A673 (cell line): ENCODE measurements at places on chromosomes 4 and X.
A peak's percentile ranks its signal among the peaks of the same experiment; 100 is the strongest.

DNA sequence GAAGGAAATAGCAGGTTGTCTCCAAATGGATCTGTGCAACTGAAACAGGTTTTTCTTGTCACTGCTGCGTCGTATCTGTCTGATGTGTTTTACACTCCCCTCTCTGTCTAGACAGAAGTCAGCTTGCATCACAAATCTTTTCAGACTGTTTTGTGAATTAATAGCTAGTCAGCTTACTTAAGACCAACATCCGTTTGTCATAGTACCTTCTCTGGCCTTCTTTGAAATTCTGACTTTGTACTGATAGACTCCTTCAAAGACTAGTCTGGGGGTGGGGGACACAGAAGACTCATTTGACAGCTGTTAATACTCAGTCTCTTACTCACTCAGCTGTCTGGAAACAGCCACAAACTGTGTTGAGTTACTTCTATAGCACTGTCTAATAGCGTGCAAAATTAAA is 197.8 kb downstream of the PALLD start:
- DNase-seq, result peak; percentile 54

GRCh38 chrX:118502161-118502789 is 6.7 kb downstream of the DOCK11 start:
- DNase-seq, result no peak

DNA sequence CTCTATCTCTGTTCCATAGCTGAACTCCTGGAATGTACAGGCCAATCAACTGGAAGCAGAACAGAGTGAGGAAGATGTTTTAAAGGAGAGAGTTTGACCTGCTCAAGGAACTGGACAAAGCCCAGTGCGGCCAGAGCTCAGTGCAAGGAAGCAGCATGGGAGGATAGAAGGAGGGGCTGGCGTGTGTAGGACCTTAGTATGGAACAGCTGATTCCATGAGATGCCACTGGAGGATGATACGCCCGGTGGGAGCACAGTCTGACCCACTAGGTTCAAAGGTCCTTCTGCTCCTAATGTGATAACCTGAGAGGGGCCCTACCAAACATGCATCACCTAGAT is 81.5 kb downstream of the USP46 start:
- DNase-seq, result no peak

- DNase-seq, result no peak
Measured at GRCh38 chr4:133372699-133373098, 223.6 kb downstream of the PCDH10 start.

GRCh38 chr4:127124919-127125318 is 507.8 kb upstream of the INTU start:
- peak; percentile 10 for DNase-seq

DNA sequence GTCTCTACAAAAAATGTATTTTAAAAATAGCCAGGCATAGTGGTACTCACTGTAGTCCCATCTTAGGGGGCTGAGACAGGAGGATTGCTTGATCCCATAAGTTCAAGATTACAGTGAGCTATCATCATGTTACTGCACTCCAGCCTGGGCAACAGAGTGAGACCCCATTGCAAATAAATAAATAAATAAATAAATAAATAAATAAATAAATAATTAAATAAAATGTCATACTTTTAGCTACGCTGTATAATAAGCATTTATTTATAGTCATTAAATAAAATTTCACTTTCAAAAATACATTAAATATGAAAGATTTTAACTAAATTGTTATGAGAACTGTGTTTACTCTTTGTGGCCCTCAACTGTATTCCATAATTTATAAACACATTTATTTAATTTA is 1124.2 kb downstream of the PCDH7 start:
- no peak for DNase-seq

DNA sequence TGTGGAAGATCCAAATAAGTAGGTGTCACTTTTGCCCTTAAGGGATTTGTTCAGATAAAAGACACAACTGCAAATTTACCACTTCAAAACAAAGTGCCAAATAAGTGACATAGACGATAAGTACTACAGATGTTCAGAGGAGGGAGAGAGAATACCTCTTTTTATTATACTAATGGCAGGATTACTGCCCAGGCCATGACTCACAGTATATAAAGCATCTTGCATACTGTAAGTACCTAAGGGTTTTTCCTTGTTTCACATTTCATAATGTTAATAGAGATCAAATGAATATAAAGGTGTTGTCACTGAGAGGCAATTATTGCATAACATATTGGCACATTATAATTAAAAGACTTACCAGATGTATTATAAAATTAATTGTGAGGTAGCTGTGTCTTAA is 46.4 kb downstream of the PTPN13 start:
- DNase-seq, result peak; percentile 23

GRCh38 chr4:21885241-21885640 is 63.3 kb downstream of the KCNIP4 start:
- DNase-seq, result no peak

GRCh38 chrX:152155766-152156310 is 17.5 kb upstream of the MAGEA10 start:
- DNase-seq, result no peak

DNA sequence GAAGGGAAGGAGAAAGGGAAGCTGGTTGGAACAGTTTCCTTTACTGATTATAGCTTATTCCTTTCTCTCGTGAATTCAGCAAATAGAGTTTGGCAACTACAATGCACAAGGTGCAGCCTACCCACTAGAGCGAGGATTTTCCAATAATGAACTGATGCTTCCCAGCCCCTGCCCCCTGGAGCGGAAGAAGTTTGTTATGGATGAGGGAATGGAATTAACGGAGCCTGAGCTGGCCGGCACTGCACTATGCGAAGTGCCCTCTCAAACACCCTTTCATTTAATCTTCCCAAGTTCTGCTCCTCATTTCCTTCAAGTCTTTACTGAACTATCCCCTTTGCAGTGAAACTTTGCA is 42.5 kb upstream of the CBR4 start:
- no peak for DNase-seq

GRCh38 chr4:2651998-2652397 is 104.1 kb downstream of the TNIP2 start:
- DNase-seq, result no peak

DNA sequence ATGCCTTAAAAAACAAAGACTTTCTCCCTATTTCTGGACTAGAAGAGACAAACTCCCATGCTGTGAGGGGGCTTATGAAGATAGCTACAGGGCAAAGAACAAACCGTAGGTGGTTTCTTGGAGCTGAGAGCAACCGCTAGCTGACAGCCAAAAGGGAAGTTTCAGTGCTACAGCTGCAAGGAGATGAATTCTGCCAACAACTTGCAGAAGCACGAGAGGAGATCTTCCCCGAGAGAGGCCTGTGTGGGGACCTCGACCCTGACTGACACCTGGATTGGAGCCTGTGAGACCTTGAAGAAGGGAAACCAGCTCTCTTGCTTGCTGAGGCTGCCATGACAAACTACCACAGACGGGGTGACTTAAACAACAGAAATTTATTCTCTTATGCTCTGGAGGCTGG is 183.8 kb upstream of the VCX3A start:
- DNase-seq, result no peak

- DNase-seq, result no peak
Measured at GRCh38 chr4:158621729-158622128, 50.0 kb downstream of the C4orf46 start.

DNA sequence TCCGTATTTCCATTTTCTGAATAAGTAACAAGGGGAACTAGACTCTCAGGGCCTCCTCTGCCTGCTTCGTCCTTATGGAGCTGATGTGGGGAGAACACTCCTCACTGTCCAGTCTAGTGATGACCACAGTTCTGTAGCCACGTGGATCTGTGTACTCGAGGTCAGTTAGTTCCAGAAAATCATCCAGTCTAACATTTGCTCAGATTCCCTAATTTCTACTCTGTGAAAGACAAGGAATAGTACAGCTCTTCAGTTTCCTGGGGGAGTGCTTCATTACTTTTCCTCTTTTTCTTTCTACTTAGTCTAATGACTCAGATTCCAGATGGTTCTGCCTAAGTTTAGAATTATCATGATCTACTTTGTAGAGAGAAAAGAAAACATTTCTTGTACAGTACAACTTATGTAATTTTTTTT is 82.6 kb downstream of the SORBS2 start:
- no peak for DNase-seq

GRCh38 chrX:42098900-42099299 is 175.5 kb upstream of the CASK start:
- no peak for DNase-seq

DNA sequence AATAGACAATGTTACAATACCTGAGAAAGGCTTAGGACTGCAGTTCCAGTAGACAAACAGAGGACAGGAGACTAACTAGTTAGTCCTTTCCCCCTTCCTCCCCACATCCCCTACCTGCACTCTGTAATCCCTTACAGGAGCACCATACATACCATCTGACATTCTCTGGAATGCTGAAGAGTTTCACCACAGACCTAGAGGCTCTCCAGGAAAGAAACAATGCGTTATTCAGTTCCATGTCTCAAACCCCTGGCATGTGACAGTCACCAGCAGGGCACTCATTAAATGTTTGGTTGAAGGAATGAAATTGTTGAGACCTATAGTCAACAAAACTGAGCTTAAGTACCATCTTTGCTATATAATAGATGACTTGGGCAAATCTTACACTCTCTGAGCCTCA is 100.2 kb upstream of the USP38 start:
- DNase-seq, result no peak

GRCh38 chr4:170697045-170697444 is 607.3 kb upstream of the AADAT start:
- DNase-seq, result no peak

DNA sequence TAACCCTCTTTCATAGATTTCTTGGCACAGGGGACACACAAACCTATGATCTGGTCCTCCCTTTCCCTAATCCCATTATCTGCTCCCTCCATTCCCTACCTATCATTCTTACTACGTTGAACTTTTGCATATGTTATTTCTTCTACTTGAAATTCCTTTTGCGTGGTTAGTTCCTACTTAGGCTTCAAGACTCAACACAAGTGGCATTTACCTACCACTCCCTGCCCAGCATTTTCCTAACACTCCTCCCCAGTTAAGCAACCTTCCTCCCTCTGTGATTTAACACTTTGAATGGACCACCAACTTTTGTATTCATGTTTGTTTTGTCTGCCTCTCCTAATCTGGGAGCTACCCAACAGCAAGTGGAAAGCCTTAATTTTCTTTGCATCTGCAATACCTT is 1113.7 kb downstream of the STIM2 start:
- DNase-seq, result no peak

GRCh38 chr4:75046226-75046625 is 113.3 kb downstream of the PARM1 start:
- DNase-seq, result no peak

DNA sequence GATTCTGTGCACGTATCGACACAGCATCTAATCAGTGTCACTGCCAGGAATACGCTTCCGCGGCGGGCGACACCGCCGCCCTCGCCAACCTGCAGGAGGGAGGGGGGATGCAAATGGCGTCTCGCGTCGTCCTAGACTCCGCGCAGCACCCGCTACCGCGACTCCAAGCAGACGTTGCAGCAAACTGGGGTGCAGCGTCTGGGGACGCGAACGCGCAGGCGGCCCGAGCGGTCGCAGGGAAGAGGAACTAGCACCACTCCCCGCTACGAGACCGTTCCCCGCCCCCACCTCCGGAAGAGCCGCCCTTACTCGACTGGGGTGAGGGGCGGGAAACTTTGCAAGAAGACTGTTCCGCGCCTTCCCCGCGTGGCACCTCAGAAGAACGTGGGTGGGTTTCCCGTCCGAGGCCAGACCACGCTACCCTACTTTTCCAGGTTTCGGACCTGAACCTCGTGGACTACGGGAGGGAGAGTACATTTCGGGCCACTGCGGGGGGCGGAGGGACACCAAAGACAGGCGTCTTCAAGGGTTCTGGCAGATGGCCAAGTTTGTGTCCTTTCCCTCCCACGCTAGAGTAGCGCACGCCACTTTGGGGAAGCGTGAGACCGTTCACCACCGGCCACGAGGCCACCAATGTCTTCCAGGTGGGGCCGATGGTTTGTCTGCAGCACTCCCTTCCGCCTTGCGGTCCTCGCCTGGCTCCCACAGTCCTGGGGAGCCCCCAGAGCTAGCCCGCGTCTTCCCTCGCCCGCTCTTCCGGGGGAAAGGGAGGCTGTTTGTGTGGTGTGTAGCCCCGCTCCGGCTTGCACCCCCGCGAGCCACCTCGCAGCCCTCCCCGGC is 78.0 kb upstream of the BCOR start:
- peak; percentile 85 for DNase-seq

GRCh38 chr4:14897217-14897616 is 105.1 kb upstream of the CPEB2 start:
- DNase-seq, result no peak

DNA sequence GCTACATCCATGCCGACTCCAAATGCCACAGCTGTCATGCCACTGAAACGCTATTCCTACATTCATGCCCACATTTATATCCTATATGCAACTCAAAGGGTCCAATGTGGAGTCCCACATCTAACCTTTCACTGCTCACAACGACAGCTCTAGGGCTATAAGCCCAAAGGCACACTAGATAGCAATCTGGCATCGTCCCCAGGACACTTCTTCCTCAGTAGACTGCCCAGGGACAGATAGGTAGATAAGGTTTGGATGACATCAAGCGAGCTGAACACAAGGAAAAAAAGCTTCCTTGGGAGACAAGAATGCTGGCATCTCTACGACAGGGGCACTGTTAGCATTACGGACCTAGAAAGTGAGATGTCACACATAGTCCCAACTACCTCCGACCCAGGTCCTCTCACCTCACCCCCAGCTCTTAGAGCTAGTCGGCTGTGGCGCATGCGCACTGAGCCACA is 685 bp downstream of the RAB9B start:
- peak; percentile 60 for DNase-seq
